ENCODE measurements at places on chromosomes 3 and 15.

DNA sequence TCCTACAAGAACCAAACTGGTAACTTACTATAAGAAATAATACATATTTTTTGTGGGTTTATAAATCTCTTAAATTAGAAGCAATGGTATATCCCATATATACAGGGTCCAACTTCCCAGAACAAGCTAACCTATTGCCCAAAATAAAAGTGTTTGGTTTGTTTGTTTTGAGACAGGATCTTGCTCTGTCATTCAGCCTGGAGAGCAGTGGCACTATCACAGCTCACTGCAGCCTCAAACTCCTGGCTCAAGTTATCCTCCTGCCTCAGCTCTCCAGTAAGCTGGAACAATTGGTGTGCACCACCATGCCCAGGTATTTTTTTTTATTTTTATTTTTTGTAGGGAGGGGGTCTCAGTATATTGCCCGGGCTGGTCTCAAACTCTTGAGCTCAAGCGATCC lies 135.4 kb downstream of the TFDP2 start:
- DNase-seq = no peak

GRCh38 chr3:72887343-72887704 lies 522 bp upstream of the GXYLT2 start:
- no peak for DNase-seq

DNA sequence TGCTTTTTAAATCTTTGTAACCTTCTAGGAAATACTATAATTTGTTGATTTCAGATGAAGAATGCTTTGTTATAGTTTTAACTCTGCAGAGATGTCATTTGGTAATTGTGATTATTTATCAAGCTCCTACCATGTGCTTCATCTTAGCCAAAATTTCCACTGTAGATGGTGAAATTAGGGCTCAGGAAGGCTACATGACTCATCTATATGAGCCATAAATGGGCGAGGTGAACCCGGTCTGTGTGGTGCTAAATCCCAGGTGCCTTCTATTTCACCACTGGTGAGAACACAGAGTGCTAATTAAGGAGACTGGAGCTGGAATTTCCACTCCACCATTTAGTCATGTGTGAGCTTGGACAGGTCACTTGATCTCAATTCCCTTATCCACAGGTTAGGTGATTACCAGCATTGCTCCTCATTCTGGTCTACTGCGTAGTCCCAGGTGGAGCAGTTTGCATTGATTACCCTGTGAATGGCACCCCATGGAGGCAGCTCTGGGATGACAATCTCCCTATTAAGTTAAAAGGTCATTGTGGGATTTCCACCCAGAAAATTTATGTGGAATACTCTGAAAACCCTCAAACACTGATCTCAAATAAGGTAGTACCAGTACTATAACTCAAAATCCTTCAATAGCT lies 2.8 kb upstream of the CCR3 start:
- no peak for DNase-seq

- DNase-seq = no peak
Observed at GRCh38 chr15:37015035-37015434, 85.3 kb downstream of the MEIS2 start.

- no peak for DNase-seq
Observed at GRCh38 chr15:56839641-56840040, 78.8 kb upstream of the TCF12 start.

DNA sequence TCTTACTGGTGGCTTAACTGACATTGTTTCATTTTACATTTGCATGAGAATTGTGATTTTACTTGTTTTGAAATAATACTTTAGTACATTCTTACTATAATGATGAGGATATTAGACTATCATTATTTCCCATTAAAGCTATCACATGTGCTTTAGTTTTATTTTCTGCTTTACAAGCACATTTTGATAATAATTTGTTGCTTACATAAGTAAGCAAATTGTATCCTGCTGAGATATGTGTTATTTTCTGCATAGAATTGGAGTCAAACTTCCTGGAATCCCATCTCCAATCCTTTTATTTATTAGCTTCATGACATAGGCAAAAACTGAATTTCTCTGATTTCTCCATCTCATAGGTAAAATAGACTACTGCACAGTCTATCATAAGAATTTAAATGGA lies 847.4 kb downstream of the DIPK2A start:
- no peak for DNase-seq
